ENCODE measurements at places on chromosomes 7 and 10.
A peak's percentile ranks its signal among the peaks of the same experiment; 100 is the strongest.

DNA sequence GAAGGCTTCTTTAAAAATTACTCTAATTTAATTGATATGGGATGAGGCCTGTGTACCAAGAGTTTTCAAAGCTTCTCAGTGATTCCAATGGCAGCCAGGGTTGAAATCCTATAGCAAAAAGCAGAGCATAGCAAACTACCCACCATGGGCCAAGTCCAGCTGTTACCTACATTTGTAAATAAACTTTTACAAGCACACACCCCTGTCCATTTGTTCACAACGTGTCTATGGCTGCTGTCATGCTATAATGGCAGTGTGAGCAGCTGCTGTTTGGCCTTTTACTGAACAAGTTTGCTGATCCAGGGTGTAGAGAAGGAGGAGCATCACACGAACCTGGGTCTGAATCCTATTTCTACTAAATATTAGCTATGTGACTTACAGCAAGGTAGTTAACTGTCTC, 50.0 kb downstream of the NPY start:
- no peak for DNase-seq

DNA sequence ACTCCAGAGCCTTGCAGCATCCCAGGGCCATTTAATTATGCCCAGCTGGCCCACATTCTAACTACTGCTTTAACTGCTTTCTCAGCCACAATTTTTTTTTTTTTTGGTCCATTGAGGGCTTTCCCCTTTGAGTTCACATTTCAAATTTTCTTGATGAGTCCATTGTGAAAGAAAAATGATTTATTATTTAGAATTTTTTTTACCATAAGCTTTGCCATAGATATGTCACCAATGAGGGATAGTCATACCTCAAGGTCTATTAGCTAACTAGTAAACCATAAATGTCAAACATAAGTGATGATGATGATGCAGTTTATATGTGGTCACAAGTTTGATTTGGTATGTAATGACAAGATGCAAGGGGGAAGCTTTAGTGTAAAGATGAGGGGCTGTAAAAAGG, 282.9 kb downstream of the BICC1 start:
- no peak for DNase-seq

DNA sequence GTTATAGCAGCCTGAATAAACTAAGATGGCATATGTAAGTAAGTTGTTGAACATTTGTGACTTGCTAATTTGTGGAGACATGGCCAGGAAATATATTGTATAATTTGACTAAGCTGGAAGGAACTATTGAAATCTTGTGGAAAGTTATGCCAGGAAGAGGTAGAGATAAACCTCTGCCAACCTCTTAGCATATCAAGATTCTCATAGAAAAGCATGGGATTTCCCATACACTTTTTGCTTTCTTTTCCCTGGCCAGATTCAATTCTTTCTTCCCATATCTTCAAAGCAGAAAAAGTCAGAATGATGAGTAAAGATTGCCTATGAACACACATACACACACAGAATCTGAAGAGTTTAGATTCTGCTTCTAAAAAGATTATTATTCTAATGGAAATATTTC, 216.2 kb downstream of the SEMA3D start:
- no peak for DNase-seq

DNA sequence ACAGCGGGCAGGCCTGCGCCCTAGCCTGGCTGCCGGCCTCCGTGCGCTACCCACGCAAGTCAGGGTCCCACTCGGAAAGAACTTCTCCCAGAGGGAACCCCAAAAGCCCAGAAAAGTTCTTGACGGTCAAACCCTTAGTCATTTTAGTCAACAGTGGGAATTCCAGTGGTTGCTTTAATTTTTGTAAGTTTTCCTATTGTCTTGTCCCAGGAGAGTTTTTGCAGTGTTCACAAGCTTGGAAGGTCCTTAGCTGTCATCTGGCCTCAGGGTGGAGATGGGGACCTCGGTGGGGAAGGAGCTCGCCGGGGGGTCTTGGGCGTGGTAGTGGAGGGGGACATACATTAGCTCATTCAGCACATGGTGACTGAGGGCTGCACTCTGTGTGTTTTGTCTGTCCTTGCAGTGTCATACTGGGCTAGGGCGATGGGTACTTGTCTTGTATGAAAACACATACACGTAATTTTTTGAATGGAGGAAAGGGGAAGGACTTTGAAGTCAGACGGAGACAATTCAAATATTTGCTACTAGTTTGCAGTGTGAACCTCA, 736 bp downstream of the MINDY4 start:
- peak; percentile 33 for DNase-seq

DNA sequence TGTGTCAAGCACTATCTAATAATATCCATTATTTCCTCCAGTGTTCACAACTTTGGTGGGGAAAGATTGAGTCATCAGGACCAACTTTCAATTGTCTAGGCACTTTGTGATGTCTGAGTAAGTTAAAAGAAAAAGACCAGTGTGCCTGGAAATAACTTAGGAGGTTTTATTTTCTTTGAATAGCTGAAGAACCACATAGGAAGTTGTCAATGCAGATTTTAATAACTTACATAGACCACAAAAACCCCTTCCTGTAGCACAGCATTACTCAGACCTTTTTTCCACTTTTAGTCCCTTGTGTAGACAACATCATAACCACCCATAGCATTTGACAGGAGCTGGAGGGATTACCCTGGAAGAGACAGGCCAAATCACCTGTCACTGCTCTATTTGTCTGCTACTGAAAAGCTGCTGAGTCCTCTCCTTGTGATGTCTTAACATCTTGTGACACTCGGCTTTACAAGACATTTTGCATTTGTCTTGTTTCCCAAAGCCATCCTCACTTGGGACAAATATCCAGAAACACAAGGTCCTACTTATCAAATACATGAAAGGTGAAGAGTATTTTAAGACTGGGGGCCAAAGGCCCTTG, 241.5 kb upstream of the PTER start:
- DNase-seq: no peak

DNA sequence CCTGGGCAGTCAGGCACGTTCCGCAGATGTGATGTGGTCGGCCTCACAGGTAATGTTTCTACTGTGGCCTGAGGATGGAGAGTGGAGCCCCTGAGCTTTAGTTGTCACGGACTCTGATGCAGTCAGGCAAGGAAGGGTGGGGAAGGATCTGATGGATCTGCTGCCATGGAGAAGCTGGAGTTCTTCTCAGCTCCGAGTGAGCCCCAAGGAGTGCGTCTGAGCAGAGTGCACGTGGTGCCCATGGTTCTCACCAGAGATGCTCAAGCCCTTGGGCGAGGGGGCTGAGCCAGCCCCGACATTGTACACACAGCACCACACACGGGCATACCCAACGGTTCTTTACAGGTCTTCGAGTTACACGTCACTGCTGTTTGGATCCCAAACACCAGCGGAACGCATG, 192.5 kb downstream of the EBF3 start:
- no peak for DNase-seq

DNA sequence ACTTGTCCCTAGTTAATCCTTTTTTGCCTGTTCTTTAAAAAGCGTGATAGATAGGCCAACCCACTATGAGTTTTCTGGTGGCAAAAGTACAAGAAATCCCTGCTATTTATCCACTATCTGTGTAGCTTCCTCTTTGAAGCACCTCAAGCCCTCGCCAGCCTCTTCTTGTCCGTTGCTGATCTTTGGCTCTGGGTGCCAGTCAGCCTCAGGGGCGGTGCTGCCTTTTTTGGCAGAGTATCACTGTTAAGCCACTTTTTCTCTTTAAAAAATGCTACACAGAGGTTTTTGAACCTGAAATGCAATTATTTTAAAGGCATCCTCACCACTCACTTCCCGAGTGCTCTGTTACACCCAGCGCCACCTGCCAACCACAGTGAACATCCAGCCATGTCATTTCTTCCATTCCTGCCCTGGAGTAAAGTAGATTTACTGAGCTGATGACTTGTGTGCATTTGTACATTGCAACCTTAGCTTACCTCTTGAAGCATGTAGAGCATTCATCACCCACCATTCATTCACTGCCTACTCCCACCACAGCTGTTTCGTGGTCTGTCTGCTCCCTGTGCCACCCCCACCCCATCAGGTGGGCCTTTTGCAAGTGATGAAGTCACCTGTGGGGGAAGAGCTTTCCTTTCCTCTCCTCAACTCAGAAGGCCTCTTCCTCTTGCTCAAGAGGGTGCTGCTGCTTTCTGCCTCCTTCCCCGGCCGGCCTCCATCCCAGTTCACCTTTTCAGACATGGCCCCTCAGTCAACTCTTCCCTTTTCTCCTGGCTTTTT, 414.2 kb upstream of the GALNT17 start:
- no peak for DNase-seq

DNA sequence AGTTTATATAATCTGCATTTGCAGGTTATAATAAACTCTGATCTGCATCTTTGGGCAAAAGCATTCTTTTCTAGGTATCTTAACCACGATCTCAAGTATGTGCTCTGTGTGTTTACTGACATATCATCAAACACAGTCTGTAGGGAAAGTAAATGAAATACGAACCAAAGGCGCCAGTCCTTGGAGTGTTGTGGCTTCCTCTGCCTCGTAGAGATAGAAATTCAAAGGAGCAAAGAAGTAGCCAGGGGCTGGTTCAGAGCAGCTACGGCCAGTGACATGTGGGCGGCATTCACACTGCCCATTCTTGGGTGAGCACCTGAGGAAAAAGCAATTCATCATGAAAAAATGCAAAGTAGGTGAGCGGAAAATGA, 38.7 kb downstream of the LAMB4 start:
- no peak for DNase-seq

DNA sequence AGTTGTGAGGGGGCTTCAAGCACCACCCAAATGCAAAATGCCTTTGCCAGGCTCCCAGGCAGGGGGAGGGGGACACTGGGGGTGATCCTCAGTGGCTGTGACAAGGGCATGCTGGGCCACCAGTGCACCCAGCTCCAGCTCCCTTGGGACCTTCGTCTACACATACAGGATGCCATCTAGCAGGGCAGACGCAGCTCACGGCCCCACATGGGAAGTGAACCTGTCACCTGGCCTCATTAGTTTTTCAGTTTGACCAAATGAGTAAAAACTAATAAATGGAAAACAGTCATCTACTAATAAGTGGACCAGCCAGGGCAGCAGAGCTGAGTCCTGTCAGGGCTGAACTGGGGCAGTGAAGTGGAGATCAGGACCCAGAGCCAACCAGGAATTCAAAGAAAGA, 50.2 kb downstream of the TLL2 start:
- DNase-seq: no peak
